HTR-8/SVneo (cell line): ENCODE measurements at places on chromosomes 1 and 21.

DNA sequence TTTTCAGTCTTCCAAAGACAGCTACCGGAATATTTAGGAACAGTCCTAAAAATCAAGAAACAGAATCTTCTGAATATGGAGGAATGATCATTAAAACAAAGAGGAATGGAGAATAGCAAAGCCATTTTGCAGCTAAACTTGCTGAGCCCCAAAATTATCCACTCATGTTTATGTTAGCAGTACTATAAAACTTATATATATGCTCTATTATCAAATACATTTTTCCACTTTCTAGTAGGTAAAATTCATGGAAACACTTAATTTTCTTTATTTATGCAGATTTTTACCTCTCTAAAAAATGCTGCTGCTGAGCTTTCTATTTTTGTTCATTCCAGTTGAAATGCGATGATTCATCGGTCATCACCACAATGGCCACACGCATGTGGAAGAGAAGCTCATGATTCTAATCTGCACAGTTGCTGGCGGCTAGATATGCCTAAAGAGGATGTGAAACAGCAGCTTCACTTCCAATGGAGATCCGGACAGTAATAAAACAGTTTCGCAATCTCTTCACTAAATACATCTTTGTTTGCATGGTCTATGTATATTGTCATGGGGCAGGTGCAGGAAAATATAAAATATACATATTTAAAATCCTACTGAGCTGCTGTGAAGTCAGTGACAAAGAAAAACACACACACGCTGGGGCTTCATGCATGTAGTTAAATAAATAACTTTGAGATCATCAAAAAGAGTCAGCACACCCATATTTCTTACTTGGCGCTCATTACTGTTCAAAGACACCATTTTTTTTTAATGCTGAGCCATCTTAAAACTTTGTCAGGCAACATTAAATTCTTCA, 292.2 kb downstream of the SMYD3 start:
- DNase-seq = peak; percentile 76

GRCh38 chr1:84286071-84286470, 15.4 kb upstream of the SAMD13 start:
- DNase-seq = no peak

DNA sequence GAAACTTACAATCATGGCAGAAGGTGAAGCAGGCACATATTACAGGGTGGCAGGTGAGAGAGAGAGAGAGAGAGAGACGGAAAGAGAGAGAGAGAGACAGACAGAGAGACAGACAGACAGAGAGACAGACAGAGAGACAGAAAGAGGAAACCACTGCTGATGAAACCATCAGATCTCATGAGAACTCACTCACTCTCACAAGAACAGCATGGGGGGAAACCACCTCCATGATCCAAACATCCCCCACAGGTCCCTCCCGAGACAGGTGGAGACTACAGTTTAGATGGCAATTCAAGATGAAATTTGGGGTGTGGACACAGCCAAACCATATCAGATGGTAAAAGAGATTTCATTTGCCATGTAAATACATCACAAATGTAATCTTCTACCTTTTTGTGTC, 708.1 kb downstream of the MRPL39 start:
- no peak for DNase-seq

DNA sequence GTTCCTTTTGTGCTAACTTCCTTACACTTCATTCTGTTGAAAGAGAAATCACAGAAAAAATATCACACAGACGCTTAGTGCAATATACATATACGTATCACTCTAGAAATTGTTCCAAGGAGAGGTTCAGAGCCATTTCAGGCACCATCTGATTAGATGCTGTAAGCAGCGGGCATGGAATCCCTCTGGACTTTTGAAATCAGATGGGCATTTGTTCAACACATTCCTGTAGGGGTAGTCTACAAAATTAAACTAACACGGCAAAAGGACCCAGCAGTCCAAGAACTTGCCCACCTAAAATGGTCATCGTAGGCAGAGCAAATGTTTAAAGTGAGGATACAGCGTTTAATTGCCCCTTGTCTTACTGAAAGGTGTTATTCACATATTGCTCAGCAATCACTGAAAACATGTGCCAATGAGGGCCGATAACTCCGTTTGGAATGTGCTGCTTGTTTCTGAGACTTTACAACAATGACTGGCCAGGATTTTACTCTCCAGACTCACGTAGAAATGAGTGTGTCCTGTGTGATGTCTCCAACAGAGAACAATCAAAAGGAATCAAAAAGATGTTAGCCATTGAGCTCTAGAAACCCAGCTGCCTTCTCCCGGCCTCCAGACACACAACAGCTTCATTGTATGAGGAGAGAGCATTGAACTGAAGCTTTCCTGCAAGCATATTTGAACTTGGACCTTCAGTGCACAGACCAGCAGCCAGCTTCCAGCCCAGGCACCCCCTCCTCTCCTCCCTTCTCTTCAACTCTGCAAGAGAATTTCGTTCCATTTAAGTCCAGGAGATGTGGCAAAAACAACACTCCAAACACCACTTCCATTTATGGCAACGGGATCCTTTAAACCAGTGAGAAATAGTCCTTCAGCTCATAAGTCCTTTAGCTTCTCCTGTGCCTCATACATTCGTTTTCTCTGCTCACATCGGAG, 32.1 kb upstream of the ADORA3 start:
- DNase-seq = no peak

GRCh38 chr1:109975718-109976117, 8.8 kb upstream of the AHCYL1 start:
- DNase-seq = peak; percentile 56

DNA sequence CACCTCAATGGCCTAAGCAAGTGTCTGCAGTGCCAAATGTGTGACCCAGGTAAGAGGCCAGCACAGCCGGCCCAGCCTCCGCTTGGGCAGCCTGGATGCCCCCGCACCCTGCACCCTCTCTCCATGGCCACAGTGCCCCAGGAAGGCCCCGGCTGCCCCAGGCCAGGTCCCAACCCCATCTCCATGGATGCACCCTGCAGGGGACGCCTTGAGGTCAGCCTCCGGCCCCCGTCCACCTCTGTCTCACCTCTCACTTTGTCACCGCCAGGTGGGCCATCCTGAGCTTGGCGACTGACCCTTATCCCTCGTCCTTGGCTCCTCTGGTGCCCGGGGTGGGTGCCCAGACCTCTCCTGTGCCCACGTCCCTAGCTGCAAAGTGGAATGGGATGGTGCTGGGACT, 2.2 kb downstream of the TNFRSF14 start:
- no peak for DNase-seq

DNA sequence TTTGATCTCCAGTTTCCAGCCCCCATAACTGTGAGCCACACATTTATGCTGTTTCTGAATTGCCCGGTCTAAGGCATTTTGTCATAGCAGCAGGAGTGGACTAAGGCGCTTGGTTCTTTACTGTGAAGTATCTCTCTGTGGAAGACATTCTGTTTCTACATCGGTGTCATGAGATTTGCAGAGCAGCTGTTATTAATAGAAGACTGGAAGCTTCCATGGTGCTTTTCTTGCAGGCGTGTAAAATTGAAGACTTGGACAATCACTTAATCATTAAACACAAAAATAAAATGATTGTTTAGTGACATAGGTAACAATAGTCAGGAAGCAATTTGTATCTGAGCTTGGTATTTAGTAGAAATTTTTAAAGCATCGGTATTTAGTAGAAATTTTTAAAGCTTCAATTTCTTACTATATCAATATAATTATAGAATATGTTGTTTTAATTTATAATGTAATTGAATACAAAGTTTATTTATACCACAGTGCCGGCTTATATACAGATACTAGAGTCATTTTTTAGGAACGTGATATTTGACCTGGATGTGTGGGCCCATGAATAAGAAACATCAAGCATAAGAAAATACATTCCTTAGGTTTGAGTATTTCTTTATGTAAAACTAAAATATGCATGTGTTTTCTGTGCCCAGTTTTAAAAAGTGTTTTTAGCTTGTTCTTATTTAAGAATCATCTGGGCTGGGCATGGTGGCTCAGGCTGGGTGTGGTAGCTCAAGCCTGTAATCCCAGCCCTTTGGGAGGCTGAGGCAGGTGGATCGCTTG, 60.6 kb upstream of the COL6A1 start:
- DNase-seq = no peak

- no peak for DNase-seq
Measured at GRCh38 chr1:162265983-162266382, 110.7 kb downstream of the SPATA46 start.

- no peak for DNase-seq
Measured at GRCh38 chr1:228120857-228121489, 11.9 kb upstream of the MRPL55 start.

GRCh38 chr1:26336477-26337205, 17.3 kb downstream of the CRYBG2 start:
- peak; percentile 72 for DNase-seq

- DNase-seq = no peak
Measured at GRCh38 chr1:204659056-204659455, 26.5 kb downstream of the LRRN2 start.

- no peak for DNase-seq
Measured at GRCh38 chr1:235714205-235714897, 64.8 kb upstream of the GNG4 start.

GRCh38 chr1:114310695-114311271, 157.1 kb upstream of the SYT6 start:
- no peak for DNase-seq

DNA sequence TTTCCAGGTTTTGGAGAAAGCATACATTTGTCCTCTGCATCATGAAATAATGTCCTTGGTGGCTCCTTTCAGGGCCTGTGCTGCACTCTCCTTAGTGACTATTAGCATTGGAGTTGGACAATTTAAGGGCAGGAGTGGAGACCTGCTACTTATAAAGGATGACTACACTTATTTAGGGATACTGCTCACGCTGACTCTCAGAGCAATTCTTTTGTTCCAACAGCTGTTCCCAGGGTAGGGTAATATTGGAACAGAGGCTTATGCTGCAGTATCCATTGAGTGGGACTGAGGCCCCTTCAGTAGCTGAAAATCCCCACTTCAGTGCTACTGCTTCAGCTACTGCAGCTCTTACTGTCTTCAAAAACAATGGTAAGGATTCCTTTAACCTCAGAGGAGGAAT, 84.6 kb downstream of the GPR88 start:
- no peak for DNase-seq
